ENCODE measurements at places on chromosomes 1 and 21.
A peak's percentile ranks its signal among the peaks of the same experiment; 100 is the strongest.

GRCh38 chr1:20586953-20587660 is 1.8 kb upstream of the CDA start:
- DNase-seq: no peak

DNA sequence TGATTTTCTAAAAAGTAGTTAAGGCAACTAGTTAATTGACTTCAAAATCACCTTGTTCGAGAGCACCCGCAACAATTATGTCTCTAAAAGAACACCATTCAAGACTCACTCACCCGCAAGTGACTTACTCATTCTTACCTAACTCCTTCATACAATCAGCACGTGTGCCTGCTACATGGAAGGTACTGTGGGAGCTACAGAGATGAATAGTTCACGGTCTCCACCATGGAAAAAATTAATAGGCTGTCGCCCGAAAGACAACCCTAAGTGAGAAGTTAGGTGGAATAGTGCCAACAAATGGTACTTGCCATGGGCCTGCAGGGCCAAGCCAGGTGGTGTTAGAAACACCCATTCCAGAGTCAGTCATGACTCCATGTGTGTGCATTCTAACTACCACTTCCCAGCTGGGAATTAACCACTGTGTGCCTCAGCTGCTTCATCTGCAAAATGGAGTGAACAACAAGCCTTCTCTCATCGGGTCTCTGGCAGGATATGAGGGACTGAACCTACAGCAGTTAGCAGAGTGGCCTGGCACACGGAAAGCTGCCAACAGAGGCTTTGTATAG is 7.1 kb downstream of the SSBP3 start:
- no peak for DNase-seq

- DNase-seq: no peak
These were observed 4.7 kb upstream of the C1orf52 start for GRCh38 chr1:85264150-85264549.

GRCh38 chr1:152036267-152037216 is at the start of gene S100A11:
Gene S100A11, minus strand, starts transcription at chr1:152037004. Its CDS starts 89 bp downstream, at chr1:152036915.
- peak; percentile 85 for DNase-seq

- DNase-seq: no peak
These were observed 71.6 kb upstream of the RUNX1 start for GRCh38 chr21:35120631-35121180.

DNA sequence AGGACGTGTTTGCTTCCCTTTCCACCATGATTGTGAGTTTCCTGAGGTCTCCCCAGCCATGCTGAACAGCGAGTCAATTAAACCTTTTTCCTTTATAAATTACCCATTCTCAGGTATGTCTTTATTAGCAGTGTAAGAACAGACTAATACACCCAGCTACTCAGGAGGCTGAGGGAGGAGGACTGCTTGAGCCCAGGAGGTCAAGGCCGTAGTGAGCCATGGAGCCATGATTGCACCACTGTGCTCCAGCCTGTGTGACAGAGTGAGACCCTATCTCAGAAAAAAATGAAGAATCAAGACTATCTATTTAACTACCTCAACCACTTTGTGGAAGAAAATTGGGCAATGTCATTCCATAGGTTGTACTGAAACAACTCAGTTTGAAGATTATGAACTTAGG is 54.6 kb upstream of the SEC16B start:
- DNase-seq: no peak

DNA sequence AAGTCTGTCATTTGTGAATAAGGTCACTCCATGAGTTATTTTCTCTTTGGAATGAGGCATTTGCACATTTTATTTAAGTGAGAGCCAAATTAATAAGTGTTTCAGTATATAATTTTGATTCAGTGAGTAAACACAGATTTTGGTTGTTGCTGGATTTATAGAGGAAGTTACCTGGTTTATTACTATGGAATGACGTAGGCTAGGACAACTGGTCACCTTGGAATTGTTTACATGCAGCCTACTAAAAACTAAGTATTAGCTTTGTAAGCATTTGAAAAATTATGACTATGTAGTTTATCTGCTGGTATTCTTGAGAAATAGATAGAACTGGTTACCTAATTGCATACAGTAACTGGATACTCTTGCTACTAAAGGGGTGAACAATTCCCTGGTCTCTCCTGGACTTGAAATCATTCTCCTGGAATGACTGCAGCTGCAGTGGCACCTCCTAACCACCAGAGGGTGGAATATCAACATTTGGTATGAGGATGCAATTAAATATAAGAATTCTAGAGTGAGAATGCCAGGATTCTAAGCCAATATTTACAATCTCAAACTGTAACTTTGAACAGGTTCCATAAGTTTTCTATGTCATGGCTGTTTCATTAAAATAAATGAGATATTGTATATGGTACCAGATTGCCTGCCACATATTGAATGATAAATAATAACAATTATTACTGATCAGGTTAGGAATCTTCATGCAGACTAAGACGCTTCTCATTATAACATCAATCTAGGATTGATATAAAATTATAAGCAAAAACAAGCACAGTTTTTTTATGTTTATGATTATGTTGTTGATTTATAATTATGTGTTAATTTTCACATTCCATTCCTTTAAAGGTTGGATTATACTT is 3.5 kb upstream of the KRTAP27-1 start:
- peak; percentile 34 for DNase-seq

Measured in KBM-7 (cell line).